ENCODE measurements at places on chromosomes 3 and 15. TPM values are rescaled to one million over a fixed set of nuclear protein-coding genes. Genes with fewer than 3 reads are reported as not detected.

GRCh38 chr3:15350141-15350540 is 17.8 kb upstream of the SH3BP5 start:
- DNase-seq: no peak

DNA sequence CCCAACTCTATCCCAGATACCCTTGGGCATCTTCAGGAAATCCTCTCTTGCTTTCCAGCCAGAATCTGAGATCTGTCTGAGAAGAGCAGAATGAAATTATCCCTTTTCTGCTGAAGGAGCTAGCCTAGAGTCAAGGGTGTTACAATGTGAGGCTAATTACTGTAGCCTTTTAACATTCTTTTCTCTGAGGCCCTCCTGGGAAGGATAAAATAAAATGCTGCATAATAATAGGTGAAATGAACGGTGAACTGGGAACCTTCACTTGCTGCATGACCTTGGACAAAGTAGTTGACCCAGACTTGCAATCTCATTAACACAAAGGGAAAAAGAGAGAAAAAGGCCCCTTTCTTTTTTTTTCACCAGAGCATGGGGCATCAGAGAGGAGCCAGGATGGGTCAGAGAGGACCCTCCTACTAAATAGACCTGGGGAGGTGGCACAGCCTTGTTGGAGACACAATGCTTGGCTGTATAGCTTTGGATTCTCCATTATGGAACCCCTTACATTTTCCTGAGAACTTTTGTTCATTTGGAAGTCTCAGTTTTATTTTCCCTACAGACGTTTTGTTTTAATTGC is 137.0 kb upstream of the LIPC start:
- no peak for DNase-seq

DNA sequence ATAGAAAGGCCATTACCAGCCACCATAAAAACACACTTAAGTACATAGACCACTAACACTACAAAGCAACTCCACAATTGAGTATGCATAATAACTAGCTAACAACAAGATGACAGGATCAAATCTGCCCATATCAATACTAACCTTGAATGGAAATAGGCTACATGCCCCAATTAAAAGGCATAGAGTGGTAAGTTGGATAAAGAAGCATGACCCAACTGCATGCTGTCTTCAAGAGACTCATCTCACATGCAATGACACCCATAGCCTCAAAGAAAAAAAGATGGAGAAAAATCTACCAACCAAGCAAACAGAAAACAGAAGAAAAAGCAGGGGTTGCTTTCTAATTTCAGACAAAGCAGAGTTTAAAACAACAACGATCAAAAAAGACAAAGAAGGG is 218.7 kb downstream of the ISL2 start:
- DNase-seq: no peak

DNA sequence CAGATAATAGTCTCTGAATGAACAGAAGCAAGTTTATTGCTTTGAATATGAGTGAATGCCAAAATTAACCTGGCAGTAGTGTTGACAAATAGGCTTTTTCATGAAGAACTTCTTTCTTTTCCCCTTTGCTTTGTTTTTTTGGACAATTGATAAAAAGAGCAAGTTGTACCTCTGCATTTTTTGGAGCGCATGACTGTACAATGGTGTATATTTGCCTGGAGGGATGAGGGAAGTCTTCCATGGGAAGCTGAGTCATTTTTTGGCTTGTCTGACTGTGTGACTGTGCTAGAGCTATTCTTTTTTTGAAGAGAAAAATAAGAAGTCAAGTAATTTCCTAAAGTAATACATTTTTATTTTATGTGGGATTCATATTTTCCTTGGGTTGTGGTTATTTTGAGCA is 186.9 kb downstream of the KLHL25 start:
- DNase-seq: peak; percentile 92

THRB gene
- 9.0 TPM for total RNA-seq

CERS3 gene
- total RNA-seq: 27.3 TPM
